ENCODE measurements at places on chromosomes 2 and 18.

GRCh38 chr2:116749994-116750393, 1064.5 kb upstream of the DDX18 start:
- DNase-seq = no peak

DNA sequence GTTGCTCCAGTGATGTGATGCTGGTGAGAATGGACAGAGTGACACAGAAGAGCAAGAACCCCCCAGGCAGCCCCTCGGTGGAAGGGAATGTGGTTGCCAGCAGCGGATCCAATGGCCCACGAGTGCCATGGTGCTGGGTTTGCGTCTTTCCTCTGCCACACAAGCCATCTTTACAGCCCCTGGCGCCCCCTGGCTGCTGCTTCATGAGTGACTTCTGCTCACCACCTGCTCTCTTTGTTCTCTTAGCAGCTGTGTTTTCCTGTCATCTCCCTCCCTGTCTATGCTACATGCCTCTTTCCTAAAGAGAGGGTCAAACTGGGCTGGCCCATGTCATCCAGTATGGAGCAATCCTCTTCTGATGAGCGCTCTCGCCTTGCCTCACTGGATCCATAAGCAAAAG, 300.0 kb upstream of the SMIM21 start:
- DNase-seq = peak; percentile 23

GRCh38 chr2:32942793-32943485, 3.8 kb upstream of the LTBP1 start:
- DNase-seq = no peak

DNA sequence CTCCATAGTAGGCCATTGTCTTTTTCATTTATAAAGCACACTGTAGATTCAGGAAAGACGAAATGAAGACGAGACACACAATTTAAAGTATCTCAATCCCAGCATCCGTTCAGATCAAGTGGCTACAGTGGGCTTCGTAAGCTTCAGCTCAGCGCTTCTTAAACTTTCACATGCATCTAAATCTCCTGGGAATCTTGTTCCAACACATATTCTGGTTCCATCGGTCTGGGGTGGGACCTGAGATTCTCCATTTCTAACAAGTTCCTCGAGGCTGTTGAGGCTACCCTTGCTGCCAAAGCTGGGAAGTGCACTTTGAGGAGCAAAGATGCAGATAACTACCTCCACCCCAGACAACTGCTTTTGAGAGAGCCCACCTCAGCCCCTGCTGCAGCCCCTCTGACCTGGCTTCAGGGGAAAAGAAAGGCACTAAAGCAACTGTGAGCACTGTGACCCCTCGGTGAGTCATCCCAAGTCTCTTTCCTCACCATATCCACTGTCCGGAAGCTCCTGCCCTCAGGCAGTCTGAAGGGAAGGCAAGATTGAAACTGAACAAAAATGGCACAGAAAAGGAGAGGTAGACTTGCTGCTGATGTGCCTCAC, 201.1 kb upstream of the FBXO11 start:
- no peak for DNase-seq

GRCh38 chr2:239546541-239546940, 145.7 kb upstream of the HDAC4 start:
- DNase-seq = no peak

DNA sequence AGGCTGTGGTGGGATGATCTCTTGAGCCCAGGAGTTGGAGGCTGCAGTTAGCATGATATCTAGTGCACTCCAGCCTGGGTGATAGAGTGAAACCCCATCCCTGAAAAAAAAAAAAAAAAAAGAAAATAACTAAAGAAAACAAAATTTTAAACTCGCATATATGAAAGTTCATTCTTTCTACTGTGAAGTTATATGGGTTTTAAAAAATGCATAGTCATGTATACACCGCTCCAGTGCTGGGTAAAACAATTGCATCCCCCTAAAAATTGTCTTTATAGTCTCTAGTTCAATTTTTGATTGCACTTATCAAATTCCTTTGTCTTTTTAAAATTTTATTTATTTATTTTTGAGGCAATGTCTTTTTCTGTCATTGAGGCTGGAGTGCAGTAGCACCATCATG, 65.0 kb upstream of the ACYP2 start:
- no peak for DNase-seq

DNA sequence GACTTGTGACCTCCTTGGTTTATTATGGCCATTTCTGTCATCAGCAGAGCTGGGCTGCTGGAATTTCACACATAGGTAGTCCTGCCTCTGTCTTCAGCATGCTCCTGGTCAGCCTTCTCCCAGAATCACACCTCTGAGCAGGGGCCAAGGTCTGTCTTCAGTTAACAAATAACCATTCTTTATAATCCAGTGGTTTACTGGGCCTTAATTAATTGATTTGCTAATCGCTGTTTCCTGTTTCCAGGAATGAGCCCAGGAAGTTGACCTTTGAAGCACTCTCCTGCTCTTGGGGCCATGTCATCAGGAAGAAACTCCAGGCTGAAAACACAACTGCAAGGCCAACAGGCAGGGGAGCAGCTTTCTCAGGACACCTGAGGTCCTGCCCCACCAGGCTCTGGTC, 278.5 kb downstream of the SRBD1 start:
- no peak for DNase-seq

GRCh38 chr2:36677996-36678605, 18.4 kb upstream of the VIT start:
- DNase-seq = no peak

GRCh38 chr18:5542515-5543035, 1.2 kb downstream of the EPB41L3 start:
- DNase-seq = no peak

DNA sequence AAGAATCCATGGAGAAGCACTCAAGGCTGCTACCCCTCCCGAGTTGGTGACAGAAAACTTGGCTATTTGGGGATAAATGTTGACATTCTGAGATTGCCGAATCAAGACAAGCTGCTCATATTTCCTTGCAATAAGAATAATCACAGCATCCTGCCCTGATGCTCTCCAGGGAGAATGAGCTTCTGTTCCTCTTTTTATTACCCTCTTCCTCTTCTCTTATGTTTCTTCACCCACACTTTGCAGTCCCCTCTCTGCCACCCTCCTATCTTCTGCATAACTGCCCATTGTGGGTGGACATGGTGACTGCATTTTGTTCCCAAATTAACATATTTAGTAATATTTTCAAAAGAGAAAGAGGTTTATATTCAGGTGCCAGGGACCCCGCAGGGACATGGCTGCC, 11.9 kb upstream of the MSGN1 start:
- no peak for DNase-seq

GRCh38 chr2:165572151-165572550, 102.7 kb downstream of the CSRNP3 start:
- peak; percentile 76 for DNase-seq

GRCh38 chr18:46740046-46740445, 16.8 kb downstream of the ST8SIA5 start:
- DNase-seq = no peak

DNA sequence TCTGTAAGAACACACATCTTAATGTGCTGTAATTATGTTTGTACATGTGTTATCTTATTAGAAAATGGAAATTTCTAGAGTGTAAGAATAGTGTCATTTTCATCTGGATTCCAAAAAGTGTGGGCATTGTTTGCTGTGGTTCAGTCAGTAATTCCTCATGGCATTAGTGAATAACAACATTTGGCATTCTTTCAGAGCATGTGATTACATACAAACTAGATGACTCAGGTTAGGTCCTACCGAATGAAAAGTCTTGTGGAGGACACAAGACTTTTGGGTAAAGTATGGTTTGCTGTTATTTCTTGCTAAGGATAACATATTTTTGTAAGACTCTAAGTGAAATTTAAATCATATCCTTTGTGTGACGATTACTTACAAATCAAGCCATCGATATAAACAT, 593.1 kb upstream of the NRXN1 start:
- no peak for DNase-seq

DNA sequence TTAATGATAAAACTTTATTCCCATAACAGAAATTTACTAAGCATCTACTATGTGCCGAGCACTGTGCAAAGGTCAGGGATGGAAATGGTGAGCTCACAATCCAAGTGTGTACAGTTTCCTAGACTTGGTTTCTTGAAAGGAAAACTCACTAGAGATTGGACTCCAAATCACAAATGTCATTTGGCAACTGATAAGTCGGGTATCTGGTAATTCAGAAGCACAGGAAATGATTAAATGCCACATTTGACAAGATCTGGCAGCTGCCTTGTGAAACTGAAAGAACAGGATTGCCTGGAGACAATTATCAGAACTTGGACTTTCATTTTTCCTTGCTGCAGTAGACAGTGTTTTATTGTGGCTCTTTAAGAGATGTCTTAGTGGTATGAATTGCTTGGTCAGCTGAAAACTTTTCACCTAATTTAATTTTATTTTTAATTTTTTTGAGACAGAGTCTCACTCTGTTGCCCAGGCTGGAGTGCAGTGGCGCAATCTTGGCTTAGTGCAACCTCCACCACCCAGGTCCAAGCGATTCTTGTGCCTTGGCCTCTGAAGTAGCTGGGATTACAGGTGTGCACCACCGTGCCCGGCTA, 19.2 kb downstream of the ITGA6 start:
- DNase-seq = no peak

GRCh38 chr2:119425620-119426395, 5.8 kb upstream of the TMEM37 start:
- DNase-seq = no peak

Measured in NCI-H187 treated with DMSO at 0.1 percent for 48 hours (cell line).